Upper lobe of right lung (tissue), 1 donor: ENCODE measurements at places on chromosomes 6 and 20. TPM values are rescaled to one million over a fixed set of nuclear protein-coding genes. Genes with fewer than 3 reads are reported as not detected.

The RCAN2 gene
- total RNA-seq: 11.7 TPM

The KCNQ2 gene
- not detected for total RNA-seq

The NKX2-2 gene
- total RNA-seq: not detected

The FOXQ1 gene
- 12.3 TPM for total RNA-seq

The HUS1B gene
- 1.0 TPM for total RNA-seq

The PXDC1 gene
- total RNA-seq: 70.8 TPM

The MLIP gene
- total RNA-seq: 0.20 TPM

The IP6K3 gene
- 4.6 TPM for total RNA-seq

The NRSN1 gene
- not detected for total RNA-seq

The PDE10A gene
- 6.0 TPM for total RNA-seq

The PI3 gene
- 4.1 TPM for total RNA-seq

The PBOV1 gene
- total RNA-seq: not detected

The VSX1 gene
- not detected for total RNA-seq

The STK38 gene
- total RNA-seq: 27.8 TPM

The SMIM28 gene
- total RNA-seq: not detected

The SEMG2 gene
- total RNA-seq: not detected

The TBC1D20 gene
- 38.4 TPM for total RNA-seq

The SNX21 gene
- total RNA-seq: 23.4 TPM

The TRIM31 gene
- total RNA-seq: 0.35 TPM

The BMP5 gene
- 14.4 TPM for total RNA-seq

The LPA gene
- not detected for total RNA-seq

The POU5F1 gene
- total RNA-seq: 2.8 TPM

The BTBD3 gene
- total RNA-seq: 31.1 TPM

The MATN4 gene
- total RNA-seq: 0.29 TPM

The BMP6 gene
- 6.6 TPM for total RNA-seq

The PACSIN1 gene
- total RNA-seq: not detected

The MTO1 gene
- 23.1 TPM for total RNA-seq

The TFAP2D gene
- not detected for total RNA-seq

The CYP24A1 gene
- 0.17 TPM for total RNA-seq

The C6orf58 gene
- total RNA-seq: not detected

The DEFB113 gene
- total RNA-seq: not detected

The KIF25 gene
- 0.96 TPM for total RNA-seq

The PLN gene
- 5.8 TPM for total RNA-seq

The RPN2 gene
- total RNA-seq: 185 TPM

The TSPO2 gene
- not detected for total RNA-seq

The BPIFB4 gene
- total RNA-seq: not detected

The SLA2 gene
- total RNA-seq: 1.9 TPM

The BCAS1 gene
- 0.81 TPM for total RNA-seq

The TXLNB gene
- 1.3 TPM for total RNA-seq

The HCRTR2 gene
- total RNA-seq: not detected

The CLDN20 gene
- total RNA-seq: not detected

The OR2B6 gene
- total RNA-seq: not detected

The LY86 gene
- 13.8 TPM for total RNA-seq

The BEND3 gene
- total RNA-seq: 3.8 TPM

The KCNK16 gene
- total RNA-seq: not detected

The HLA-DQB1 gene
- total RNA-seq: 94.9 TPM

The SPATS1 gene
- not detected for total RNA-seq

The MRAP2 gene
- 0.72 TPM for total RNA-seq

The PSMB9 gene
- 47.2 TPM for total RNA-seq

The SAYSD1 gene
- 15.2 TPM for total RNA-seq

The CCDC170 gene
- total RNA-seq: 0.55 TPM

The EMILIN3 gene
- not detected for total RNA-seq

The RNF39 gene
- 2.4 TPM for total RNA-seq

The AKAP12 gene
- 40.8 TPM for total RNA-seq

The TP53INP2 gene
- total RNA-seq: 17.7 TPM

The ME1 gene
- total RNA-seq: 14.7 TPM
